Activated CD8-positive, alpha-beta memory T cell treated with anti-CD3 and anti-CD28 coated beads for 24 hours (primary cell): ENCODE measurements at places on chromosomes 12 and 14.
A peak's percentile ranks its signal among the peaks of the same experiment; 100 is the strongest.

- no peak for DNase-seq
Observed at GRCh38 chr12:100895192-100895591, 100.6 kb downstream of the ANO4 start.

GRCh38 chr14:85987292-85987691 lies 457.3 kb downstream of the FLRT2 start:
- DNase-seq: no peak

- DNase-seq: no peak
Observed at GRCh38 chr12:68356060-68356695, 24.0 kb upstream of the MDM1 start.

DNA sequence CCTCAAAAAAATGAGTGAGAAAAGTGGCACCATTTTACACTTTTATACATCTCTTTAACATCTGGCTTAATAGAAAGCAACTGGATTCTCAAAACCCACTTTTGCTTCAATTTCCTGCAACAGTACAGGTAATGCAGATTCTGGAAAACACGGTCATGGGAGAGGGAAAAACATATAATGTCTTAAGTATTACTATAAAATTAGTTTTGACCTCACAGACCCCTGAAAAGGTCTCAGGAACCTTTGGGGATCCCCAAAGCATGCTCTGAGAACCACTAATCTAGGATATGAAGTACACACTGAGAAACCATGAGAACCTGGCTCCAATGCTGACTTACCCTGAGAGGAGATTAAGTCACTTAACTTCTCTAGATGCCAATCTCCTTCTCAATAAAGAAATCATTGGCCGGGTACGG lies 64.7 kb downstream of the PPP2R5E start:
- DNase-seq: no peak

DNA sequence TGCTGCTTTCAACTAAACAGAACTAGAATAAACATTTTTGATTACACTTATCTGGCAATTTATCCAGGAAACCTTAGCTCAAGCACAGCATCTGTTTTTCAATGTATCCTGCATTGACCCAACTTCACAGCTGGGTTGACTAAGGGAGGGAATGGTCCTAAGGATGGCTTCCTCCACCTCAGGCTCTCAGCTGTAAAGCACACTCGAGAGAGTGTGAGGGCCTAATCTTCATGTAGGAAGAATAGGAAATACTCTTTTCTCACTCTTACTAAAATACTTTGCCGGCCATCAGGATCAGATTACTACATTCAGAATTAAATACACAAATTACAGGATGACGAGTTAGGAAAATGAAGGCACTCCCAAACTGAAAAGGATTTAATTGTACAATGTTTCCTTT lies 7.2 kb downstream of the SETD3 start:
- DNase-seq: no peak

DNA sequence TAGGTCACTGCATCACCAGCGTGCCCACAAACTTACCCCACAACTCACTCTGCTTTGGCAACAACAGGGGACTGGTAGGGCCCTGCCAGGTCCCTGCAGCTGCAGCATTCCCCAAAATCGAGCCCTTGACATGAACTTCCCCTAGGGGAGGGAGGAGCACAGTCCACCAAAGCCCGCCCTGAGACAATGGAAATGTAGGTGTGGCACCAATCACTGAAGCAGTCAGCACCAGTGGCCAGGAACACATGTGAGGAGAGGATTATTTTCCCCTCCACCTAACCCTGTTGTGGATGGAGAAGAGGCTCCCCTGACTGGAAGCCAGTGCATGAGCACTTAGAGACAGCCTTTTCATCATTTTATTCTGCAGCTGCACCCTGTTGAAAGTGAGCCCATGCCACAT lies 573.8 kb downstream of the SOX5 start:
- DNase-seq: no peak

DNA sequence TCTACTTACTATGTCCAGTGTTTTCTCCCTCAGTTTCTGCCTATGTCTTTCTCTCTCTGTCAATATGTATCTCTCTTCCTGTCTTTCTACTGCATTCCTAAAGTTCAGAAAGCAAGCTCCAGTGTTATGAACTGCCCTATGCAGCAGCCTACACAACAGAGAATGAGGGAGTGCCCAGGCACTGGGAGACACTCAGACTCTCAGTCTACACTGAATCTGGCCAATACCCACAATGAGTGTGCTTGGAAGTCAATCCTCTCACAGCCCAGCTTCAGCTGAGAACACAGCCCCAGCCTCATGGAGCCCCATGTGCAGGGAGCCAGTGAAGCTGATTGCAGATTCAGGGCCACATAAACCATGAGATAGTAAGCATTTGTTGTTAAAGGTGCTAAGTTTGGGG lies 128.7 kb downstream of the ALG10 start:
- DNase-seq: no peak

- DNase-seq: no peak
Observed at GRCh38 chr12:128981971-128982533, 128.8 kb downstream of the GLT1D1 start.

GRCh38 chr12:27772328-27773049 lies 7.5 kb upstream of the KLHL42 start:
- no peak for DNase-seq

DNA sequence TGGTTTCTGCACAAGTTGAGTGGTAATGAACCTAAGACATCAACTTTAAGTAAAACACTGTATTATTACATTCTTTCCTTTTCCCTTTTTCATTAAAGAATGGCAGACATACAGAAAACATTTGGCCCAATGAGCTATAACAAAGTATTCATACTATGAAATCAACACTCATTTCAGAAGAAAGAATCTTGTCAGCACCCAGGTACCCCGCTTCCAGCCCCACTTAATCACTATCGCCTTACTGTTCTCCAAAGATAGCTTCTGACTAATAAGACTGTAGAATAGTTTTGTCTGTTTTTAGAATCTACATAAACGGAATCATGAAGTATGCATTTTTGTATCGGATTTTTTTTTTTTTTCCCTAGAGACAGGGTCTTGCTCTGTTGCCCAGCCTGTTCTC lies 9.5 kb downstream of the CNTN1 start:
- DNase-seq: no peak

GRCh38 chr14:67457782-67458181 lies 30.7 kb downstream of the TMEM229B start:
- no peak for DNase-seq

DNA sequence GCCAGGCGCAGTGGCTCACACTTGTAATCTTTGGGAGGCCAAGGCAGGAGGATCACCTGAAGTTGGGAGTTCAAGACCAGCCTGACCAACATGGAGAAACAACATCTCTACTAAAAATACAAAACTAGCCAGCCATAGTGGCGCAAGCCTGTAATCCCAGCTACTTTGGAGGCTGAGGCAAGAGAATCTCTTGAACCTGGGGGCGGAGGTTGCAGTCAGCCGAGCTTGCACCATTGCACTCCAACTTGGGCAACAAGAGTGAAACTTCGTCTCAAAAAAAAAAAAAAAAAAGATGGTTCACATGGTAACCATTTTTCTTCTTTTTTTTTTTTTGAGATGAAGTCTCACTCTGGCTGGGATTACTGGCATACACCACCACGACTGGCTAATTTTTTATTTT lies 35.3 kb downstream of the SLC2A14 start:
- no peak for DNase-seq

GRCh38 chr12:6818222-6818621 lies 3.4 kb upstream of the GPR162 start:
- DNase-seq: no peak

DNA sequence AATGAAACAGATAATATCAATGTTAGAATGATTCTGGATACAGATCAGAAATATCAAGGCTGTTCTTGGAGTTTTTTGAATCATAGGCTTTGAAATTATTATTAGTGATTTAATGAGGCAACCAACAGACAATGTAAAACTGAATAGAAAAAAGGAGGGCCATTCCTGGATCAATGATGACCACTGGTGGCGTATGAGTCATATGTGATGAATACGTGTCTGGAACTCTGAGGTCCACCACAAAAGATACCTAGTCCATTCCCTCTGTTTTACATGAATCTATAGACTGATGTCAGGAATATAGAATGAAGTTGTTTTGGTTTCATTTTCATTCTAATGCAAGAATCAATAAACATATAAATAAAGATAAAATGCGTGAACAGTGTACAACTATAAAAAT lies 78.3 kb upstream of the RTL1 start:
- DNase-seq: no peak

- DNase-seq: no peak
Observed at GRCh38 chr12:88784166-88784565, 203.9 kb upstream of the KITLG start.

GRCh38 chr12:26278666-26279065 lies 83.3 kb downstream of the SSPN start:
- DNase-seq: no peak

GRCh38 chr12:56661979-56662638 lies 16.3 kb upstream of the ATP5F1B start:
- DNase-seq: no peak

DNA sequence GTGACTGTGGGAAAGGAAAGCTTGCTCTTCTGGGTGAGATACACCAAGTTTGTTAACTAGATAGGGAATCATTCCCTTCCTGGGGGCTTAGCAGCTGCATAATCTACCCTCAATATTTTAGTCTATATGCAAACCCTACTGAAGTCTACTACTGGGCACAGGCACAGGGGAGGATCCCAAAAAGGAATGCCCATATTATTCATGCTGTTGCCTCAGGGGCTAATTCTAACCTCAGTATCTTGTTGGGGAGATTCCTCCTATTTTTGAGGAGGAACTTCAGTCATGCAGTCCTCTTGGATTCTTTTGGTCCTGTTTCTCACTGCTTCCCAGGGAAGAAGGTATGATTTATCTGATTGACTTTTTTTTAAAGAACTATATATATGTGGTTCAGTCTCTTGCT lies 58.9 kb upstream of the ANKS1B start:
- no peak for DNase-seq

DNA sequence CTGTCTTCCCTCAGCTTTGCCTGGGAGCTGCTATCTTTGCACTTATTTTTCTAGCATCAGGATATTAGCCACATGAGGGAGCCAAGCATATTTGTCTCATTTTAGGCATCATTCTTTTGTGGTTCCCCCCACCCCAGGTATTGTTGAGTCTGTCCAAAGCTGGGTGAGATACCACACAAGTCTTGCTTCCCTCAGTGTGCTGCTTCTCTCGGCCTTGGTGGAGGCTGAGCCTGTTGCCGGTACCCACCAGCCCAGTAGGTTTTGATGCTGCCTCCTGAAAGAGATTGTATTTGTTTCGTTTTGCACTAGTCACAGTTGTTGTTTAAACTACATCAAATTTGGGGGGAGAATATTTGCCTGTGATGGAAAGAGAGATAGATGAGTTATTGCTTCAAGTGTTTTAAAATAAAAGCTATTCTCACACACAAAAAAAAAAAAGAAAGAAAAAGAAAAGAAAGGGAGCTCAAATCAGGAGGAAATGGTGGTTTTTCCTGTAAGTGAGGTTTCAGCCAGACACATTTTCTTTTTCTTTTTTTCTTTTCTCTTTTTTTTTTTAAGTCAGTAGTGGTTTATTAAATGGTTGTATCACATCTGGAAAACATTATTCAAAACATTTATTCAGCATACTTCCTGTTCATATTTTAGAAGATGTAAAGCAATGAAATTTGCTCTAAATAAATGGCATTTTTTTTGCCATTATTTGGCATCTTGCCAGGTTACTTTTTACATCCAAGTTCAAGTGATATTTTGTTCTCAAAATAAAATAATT lies 58.5 kb downstream of the SLC4A8 start:
- DNase-seq: peak; percentile 64

DNA sequence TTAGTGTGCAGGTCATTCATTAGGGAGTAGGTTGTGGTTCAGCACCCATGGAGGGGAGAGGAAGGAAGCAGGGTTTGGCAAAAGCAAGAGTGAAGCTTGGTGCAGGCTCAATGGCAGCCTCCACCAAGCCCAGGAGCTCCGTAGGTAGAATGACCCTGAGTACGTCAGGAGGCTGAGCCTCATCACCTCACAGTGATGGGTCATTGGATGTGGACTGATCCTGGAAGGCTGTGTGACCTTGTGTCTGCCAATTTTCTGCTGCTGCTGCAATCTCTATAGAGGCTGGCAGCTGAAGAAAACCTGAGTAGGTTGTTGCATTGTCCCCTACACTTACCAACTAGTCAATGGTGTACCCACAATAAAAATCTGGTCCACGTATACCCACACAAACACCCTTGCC lies 173.1 kb downstream of the ASCL1 start:
- DNase-seq: no peak

- peak; percentile 87 for DNase-seq
Observed at GRCh38 chr12:123271001-123271668, 521 bp downstream of the CDK2AP1 start.

GRCh38 chr12:70540996-70541395 lies 96.2 kb downstream of the PTPRB start:
- DNase-seq: no peak

GRCh38 chr12:91356405-91356804 lies 173.8 kb upstream of the DCN start:
- DNase-seq: no peak

DNA sequence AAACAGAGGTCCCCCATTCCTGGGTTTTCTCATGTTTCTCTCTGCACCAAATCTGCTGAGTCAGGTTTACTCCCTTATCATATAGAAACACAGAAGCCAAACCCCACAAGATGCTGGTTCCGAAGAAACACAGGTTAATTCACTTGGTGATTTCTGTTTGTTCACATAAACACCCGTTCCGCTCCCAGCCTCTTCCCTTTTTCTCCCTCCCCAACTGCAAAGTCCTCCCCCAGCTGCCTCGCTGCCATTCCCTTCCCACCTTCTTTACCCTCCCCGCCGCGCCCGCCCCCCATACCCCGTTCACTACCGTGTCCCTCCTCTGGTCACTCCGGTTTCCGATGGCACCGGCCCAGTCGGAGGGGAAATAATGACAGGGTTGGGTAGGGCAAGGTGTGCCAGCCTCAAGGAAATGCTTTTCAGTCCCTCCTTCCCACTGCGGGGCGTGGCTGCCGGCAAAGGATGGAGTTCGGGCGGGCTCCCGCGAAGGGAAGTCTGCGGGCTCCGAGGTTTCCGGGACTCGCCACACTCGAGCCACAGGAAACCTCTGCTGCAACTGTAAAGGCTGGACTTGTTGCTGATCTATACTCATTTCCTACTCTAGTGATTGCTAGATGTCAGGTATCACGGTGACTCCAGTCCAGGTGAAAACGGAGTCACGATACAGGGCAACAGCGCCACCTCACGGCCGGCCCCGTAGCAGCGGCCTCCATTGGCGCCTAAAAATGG lies at the start of gene STYK1:
TSS of gene STYK1 (minus strand) at position 394 of the 726 bp plus-strand sequence. CDS start 39,434 bp downstream, outside the sequence.
- DNase-seq: peak; percentile 89

DNA sequence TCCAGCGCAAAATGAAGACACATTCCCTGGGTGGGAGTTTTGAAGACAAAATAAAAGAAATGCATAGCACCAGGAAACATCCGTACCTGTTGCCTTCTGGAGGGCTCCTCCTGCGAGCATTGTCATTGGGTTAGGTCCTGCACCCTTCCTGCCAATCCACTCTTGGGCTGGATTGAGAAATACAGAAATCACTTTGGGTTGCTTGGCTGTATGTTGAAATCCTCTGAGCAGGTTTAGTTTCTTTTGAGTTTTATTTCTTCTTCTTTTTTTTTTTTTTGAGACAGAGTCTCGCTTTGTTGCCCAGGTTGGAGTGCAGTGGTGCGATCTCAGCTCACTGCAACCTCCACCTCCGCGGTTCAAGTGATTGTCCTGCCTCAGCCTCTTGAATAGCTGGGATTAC lies 67.6 kb downstream of the ARF6 start:
- DNase-seq: no peak

GRCh38 chr12:80617733-80618132 lies 89.7 kb upstream of the MYF6 start:
- no peak for DNase-seq
